Left forelimb (tissue), 1 donor: ENCODE measurements at places on chromosomes 16 and 17.

- DNase-seq, result no peak
These were observed 66.9 kb downstream of the COPRS start for GRCh38 chr17:31792007-31792585.

GRCh38 chr16:35910409-35910808 lies 2451.0 kb downstream of the TP53TG3F start:
- DNase-seq, result no peak

DNA sequence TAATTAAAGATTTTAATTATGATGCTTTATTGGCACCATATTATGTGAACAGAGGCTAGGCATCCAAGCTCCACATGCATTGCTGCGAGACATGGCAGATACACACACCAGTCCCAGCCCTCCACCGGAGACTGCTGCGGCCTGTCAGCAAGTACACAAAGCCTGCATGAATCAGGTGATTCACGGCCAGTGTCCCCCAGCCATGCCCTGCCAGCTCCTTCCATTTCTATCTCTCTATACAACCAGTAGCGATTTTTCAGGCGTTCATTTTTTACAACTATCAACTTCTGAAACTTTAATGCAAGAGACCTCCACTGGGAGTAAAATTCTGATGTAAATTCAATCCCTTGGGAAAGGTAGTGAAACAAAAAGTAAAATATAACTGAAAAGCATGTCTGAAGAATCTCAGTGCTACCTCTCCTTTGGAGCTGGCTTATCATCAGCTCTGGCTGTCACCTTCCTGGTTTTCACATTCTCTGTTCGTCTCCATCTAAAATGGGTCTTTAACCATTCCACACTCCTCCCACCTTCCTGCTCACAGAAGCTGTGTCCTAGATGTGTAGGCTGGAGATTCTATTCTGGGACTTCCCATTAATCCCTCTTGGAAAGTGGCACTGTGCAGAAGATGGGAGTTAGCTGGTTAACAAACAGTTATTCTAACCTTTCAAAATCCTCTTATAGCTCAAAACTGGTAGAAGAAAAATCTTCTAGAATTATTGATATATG lies 32.2 kb downstream of the HS3ST3A1 start:
- no peak for DNase-seq

DNA sequence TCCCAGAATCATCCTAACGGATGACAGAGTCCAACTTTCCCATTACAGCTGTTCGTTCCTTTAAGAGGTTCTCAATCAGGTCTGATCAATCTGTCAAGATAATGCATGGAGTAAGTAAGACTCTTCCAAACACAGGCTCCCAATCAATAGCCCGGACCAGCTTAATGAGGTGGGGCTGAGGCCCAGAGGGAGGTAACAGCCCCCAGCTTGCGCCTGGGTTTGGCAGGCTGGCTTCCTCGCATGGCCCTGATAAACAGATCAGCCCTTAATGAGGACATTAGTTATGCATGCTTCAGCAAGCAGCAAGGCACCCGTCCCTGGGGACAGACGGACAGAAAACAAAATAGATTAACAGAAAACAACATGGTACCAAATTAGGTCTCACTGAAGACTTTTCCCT lies 145.7 kb downstream of the ZFHX3 start:
- no peak for DNase-seq

- DNase-seq, result no peak
These were observed 113.9 kb upstream of the ADAMTS18 start for GRCh38 chr16:77548766-77549165.

GRCh38 chr16:46790599-46791270 lies 40.2 kb downstream of the C16orf87 start:
- DNase-seq, result no peak

DNA sequence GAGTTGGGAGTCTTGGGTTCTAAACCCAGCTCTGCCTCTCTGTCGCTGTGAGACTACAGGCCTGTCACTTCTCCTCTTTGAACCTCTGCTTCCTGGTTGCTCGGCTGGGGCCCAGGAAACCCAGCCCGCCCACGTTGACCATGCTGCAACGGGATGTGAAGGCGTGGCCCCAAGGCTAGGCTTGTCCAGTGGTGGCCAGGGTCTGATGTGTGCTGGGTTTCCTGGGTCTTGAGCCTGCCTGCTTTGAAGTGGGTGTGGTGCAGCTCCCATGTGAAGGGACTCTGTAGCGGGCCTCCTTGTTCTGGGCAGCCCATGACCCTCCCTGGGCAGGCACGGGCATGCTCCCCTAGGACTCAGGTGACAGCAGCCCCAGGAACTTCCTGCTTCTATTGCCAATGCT lies 82.3 kb downstream of the SDR42E1 start:
- no peak for DNase-seq

DNA sequence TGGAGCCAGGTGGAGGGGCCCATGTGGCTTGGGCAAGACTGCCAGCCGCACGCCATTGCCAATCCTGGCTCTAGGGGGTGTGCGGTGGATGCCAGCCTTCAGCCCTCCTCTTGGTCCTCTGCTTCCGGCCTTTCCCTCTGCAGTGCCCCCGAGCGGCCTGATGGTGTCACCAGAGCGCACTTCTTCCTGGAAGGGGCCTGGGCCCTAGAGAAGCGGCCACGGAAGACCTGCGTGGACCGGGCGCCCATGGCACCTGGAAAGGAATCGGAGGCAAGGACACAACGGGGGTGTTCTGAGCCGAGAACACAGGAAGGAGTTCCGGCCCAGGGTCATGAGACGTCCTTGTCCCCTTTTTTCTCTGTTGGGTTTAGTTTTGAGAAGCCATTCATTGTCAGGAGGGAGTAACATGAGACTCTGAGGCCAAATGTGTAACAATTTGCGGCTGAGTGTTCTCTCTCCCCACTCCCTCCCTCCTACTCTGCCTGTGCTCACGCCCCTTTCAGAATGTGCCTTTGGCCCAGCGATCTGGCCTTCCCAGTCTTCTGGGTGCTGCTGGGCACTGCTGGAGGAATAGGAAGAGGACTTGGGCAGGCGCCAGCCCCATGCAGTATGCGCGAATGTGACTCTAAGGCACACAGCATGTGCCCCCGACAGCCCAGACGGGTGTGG lies 92.8 kb downstream of the IRX3 start:
- DNase-seq, result peak; percentile 89

- no peak for DNase-seq
These were observed 76.9 kb upstream of the ZFHX3 start for GRCh38 chr16:73124665-73125375.

GRCh38 chr16:80459966-80460365 lies 80.8 kb upstream of the DYNLRB2 start:
- peak; percentile 68 for DNase-seq

- DNase-seq, result peak; percentile 61
These were observed 12.2 kb upstream of the METRNL start for GRCh38 chr17:83067071-83067717.

GRCh38 chr16:78224342-78224741 lies 124.9 kb downstream of the WWOX start:
- no peak for DNase-seq

DNA sequence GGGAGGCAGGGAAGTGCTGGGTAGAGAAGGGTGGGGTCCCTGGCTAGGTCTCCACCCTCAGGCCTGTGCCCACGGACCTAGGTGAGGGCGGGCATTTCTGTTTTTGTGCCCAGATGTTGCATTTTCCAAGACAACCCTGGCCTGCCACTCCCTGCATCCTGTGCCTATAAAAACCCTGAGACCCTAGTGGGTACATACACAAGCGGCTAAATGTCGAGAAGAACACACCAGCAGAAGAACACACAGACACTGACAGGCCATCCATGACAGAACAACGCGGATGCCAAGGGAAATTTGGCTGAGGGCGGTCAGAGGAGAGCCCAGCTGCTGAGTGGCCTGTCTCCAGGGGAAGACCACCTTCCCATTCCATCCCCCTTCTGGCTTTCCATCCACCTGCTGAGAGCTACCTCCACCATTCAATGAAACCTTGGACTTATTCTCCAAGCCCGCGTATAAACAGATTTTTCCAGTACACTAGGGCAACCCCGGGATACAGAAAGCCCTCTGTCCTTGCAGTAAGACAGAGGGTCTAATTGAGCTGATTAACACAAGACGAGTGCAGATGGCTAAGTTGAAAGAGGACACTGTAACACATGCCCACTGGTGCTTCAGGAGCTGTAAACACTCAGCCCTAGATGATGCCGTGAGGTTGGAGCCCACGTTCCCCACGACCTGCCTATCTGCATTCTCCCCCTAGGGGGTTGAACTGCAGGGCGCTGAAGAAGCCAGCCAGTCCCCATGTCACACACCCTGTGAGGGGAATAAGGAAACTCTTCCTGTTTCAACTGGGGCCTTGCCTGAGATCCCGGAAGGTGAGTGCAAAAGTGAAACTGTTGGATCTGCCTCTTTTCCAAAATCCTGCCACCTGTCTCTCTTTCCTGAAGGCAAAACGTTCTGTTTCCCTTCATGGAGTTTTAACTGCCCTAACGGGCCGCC lies 147.2 kb upstream of the COX10 start:
- DNase-seq, result no peak

- no peak for DNase-seq
These were observed 57.0 kb downstream of the FOXL1 start for GRCh38 chr16:86635176-86635876.

DNA sequence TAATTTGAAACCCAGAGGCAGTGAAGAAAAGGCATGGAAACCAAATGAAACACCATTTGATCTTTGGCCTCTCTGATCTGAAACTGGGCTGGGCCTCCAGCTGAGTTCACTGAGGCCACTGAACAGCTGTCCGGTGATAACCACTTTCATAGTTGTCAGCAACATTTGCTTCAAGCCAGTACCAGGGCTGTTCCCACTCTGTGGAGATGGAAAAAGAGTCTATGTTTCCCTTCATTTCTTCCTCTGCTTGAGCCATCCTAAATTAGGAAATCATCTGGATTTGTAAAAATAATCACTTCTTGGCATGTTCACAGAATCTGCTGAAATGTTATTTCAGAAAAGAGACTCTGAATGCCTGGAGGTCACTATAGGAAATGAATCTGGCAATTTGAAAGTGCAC lies 119.3 kb downstream of the STX8 start:
- no peak for DNase-seq

DNA sequence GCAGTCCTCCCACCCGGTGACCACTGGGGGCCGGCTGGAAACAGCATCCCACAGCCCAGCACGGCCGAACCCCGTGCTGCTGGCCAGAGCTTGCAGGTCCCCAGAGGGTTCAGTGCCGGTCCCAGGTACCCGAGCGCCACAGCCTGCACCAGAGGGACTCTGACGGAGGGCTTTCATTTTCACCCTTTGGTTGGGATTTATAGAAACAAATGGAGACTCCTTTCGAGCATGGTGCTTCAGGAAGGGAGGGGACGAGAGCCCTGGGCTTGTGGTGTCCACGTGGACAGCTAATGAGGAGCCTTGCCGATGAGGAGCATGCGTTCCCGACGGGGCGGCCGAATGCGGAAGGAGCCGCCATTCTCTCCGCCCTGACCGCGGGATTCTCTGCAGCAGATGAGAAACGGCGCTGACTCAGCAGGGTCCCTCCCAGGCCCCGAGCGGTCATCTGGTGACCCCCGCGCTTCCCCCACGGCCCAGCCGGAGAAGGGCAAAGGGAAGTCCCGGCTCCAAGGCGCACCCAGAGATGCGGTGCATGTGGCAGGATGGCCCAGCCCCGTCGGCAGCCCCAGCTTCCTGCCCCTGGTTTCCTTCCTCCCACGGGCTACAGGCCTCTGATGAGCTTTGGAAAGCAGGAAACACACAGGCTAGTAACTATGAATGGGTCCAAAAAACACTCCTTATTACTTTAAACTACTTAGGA lies 9.8 kb downstream of the SLC38A10 start:
- DNase-seq, result peak; percentile 84

GRCh38 chr17:6075845-6076244 lies 5.7 kb downstream of the WSCD1 start:
- DNase-seq, result no peak

GRCh38 chr17:1627982-1628855 lies at the start of gene SLC43A2:
Gene SLC43A2 (minus strand): TSS chr17:1628834. CDS start chr17:1627874, 960 bp downstream.
- DNase-seq, result peak; percentile 87

GRCh38 chr16:11992008-11992584 lies 15.6 kb downstream of the SNX29 start:
- no peak for DNase-seq

DNA sequence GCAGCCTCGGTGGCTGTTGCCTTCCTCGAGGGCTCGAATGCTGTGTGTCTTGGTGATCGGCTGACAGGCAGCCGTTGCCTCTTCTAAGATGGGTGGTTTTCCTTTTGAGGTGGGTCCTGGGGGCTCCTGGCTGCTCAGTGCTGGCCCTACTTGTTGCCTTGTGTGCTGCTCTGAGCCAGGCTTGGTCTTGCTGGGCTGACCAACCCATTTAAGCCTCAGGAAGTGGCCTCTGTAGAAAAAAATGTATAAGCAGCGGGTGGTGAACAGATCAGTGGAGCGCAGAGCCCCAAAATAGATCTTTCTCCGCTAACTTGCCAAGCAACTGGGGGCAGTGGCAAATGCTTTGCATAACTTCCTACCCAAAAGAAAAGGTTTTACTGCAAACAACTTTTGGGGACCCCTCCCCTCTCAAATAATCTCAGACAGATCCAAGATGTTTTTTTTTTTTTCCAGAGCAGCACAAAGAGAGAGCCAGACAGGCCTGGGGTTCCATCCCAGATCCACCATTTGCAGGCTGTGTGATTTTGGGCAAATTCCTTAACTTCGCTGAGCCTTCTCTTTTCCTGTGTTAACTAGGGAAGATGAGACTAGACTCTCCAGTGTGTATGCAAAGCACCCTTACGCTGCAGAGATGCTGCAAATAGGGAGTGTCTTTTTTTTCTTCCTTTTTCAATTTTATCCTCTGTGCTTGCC lies 42.5 kb downstream of the PLCG2 start:
- peak; percentile 49 for DNase-seq

- no peak for DNase-seq
These were observed 161.5 kb upstream of the SALL1 start for GRCh38 chr16:51312363-51313150.

- no peak for DNase-seq
These were observed 19.2 kb downstream of the TMEM114 start for GRCh38 chr16:8571061-8571596.

DNA sequence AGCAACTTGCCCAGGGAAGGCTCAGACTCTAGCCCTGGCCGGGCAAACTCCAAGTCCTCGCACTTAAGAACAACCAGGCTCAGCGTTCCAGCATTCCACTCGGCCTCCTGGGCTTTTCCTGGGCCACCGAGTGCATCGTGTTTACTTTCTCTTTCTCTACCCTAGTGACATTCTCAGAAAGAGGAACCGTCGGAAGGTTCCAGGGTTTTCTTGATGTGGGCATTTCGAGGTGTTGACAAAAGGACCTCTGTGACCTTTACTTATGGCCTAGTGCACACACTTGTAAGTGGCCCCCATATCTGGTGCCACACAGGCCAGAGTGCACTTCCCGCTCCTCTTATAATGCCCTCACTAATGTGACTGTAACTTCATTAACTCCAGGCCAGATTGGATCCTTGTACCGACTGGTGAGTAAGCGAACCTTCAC lies 3.1 kb upstream of the BANP start:
- DNase-seq, result no peak

- no peak for DNase-seq
These were observed 2.9 kb downstream of the VEZF1 start for GRCh38 chr17:57984936-57985674.

- no peak for DNase-seq
These were observed 20.6 kb upstream of the PRKAR1A start for GRCh38 chr17:68491381-68492231.
